ENCODE measurements at places on chromosomes 4 and X.

DNA sequence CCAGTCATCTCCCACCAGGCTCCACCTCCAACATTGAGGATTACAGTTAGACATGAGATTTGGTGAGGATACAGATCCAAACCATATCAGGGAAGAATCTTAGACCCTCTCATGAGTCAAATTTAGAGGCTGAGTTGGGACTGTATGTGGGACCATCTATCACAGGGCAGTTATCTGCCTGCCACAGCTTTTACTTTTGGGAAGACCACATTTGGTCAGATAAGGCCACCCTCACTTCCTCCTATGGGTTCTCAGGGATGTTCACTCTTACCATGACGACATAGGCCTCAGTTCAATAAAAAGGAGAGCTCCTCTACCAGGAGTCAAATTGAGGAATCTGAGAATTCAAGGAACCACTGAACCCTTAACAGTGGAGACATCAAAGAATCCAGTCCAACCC lies 2.1 kb downstream of the MAGEB2 start:
- DNase-seq, result no peak

- no peak for DNase-seq
These were observed 93.6 kb downstream of the PDLIM5 start for GRCh38 chr4:94545296-94545695.

DNA sequence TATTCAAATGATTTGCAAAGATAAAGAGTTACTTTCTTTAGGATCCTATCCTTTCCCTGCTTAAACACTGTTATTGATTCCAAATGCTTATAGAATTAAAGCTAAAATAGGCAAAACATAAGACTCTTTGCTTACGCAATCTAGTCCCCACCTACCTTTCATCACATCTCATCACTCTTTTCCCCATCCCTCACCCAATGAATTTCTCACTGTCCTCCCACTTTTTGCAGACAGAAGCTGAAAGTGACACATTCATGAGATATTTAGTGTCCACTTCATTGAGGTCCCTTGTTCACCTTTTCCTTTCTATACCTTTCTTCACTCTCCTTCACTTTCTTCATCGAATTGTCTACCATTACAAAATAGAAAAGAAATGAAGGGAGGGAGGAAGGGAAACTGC lies 424 bp downstream of the SATL1 start:
- DNase-seq, result no peak

DNA sequence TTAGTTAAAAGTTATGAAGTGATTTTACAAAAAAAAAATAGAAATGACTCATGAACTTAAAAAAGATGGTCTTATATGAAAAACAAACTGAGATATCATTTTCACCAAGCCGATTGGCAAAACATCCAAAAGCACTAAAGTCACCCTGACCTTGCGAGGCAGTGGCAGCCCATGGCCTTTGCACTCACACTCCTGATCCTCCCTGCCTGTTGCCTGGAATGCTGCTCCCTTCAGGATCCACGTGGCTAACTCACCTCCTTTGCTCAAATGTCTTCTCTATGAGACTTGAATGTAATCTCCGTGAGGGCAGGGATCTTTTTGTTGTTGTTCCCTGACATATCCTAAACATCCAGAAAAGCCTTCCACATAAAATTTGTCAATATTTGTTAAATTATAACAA lies 106.4 kb downstream of the RAPGEF2 start:
- no peak for DNase-seq

- DNase-seq, result no peak
These were observed 942.3 kb upstream of the SLIT2 start for GRCh38 chr4:19309378-19309777.

- DNase-seq, result no peak
These were observed 17.8 kb upstream of the SPRY1 start for GRCh38 chr4:123378794-123379193.

DNA sequence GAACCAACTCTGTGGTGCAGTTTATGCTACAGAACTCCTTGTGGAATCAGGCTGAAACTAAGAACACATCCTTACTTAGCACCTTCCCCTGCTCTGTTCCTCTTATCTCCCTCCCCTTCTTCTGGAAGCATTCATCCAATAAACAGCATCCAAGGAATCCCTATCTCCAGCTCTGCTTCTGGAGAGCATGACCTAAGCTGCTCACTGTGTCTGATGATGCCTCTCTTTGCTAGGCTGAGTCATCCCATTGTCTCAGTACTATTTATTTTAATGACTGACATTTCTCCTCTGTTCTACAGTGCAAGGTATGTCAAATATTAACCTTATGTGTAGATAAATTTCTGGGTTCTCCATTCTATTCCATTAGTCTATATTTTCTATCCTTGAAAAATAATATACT lies 71.2 kb downstream of the BEND2 start:
- DNase-seq, result no peak

- no peak for DNase-seq
These were observed 549 bp upstream of the GLRB start for GRCh38 chr4:157075401-157075800.

DNA sequence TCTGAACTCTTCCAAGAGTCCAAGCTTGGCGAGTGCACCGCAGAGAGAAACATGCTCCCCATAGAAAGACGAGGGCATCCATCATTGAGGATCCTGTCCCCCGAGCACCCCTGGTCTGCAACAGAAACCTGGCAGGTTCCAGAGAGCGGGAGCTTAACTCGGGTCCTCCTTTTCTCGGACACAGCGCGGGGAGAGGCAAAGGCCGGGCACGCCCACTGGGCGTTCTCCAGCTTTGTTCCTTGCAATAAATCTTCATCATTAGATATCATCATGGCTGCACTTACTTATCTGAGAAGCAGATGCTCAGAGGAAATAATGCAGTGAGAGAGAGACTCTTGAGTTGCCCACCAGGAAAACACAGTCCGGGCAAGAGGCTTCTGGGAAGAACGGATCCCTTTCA lies 90.1 kb upstream of the PSAPL1 start:
- no peak for DNase-seq

DNA sequence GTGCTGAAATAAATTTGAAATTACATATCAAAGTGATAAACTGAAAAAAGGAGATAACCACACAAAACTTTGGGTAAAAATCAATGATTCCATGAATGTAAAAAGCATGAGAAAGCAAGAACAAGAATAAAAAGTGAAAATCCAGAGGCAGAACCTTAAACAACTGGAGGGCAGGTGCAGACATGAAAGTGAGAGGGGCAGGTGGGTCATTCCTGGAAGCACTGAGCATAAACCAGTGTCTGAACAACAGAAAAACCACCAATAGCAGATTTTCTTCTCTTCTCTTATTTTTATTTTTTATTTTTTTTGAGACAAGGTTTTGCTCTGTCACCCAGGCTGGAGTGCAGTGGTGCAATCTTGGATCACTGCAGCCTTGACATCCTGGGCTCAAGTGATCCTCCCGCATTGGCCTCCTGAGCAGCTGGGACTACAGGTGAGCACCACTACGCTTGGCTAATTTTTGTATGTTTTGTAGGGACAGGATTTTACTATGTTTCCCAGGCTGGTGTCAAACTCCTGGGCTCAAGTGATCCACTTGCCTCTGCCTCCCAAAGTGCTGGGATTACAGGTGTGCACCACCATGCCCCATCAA lies 46.8 kb upstream of the GPR78 start:
- no peak for DNase-seq

- no peak for DNase-seq
These were observed 77.5 kb downstream of the PHOX2B start for GRCh38 chr4:41670982-41671381.

- DNase-seq, result no peak
These were observed 86.0 kb upstream of the LANCL3 start for GRCh38 chrX:37485429-37485828.

Data from mesothelial cell of epicardium (in vitro differentiated cells).